ENCODE measurements at places on chromosomes 7 and 10.
A peak's percentile ranks its signal among the peaks of the same experiment; 100 is the strongest.

GRCh38 chr10:92530421-92530820 is 43.5 kb downstream of the IDE start:
- DNase-seq: no peak

DNA sequence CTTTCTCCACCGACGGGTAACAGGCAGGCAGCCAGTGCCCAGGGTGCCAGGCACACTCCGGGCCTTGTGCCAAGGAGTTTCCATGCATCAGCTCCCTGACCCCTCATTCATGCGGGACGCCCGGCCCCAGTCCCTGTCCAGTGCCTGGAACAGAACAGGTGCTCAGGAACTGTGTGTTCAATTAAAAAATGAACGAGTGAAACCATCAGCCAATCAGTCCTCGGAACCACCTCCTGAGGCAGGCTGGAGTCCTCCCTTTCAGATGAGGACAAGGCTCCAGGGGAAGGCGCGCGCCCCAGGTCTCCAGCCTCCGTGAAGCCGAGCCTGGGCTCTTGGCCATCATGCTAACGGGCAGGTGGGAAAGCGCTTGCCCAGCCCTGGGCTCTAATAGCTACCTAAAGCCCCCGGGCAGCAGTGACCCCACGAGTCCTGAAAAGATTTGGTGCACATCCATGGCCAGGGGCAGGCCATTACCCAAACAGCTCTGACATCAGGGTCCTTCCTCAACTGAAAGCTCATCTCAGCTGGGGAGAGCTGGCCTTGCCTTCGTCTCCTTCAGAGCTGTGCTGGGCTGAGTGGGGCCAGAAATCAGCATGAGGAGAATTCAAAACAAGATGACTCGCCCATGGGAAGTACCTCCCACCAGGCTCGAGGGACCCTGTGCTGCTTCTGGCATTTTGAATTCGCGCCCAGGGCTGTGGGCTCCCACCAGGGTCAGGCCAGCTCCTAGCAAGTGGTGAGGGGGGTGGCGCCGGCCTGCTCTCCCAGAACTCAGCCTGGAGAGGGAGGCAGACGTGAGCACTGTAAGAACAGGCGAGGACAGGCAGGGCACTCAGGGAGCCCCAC is 200.5 kb downstream of the MAD1L1 start:
- DNase-seq: no peak

DNA sequence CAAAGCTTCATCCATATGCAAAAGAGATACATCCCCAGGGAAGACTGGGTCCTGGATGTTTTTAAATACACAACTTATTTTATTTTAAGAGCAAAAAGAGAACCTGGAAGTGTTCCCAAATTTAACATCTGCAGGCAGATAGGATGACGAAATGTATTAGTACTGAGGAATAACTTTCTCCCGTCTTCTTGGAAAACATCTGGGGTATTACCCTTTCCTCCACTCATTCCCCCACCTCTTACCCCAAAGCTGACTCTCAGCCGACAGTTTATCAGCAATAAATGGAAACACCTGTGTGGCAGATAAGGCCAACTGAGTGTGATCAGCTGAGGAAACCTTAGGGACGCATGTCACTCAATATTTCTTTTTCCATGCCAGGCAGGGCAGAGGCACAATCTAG is 435.6 kb upstream of the NPVF start:
- DNase-seq: no peak

- no peak for DNase-seq
Observed at GRCh38 chr7:143362131-143363015, at the start of gene FAM131B. Gene FAM131B, minus strand, starts transcription at chr7:143362713. Its CDS starts 110 bp downstream, at chr7:143362603.

- no peak for DNase-seq
Observed at GRCh38 chr10:51668336-51668689, 31.1 kb downstream of the CSTF2T start.

GRCh38 chr10:133511907-133512528 is 15.1 kb upstream of the CYP2E1 start:
- no peak for DNase-seq

DNA sequence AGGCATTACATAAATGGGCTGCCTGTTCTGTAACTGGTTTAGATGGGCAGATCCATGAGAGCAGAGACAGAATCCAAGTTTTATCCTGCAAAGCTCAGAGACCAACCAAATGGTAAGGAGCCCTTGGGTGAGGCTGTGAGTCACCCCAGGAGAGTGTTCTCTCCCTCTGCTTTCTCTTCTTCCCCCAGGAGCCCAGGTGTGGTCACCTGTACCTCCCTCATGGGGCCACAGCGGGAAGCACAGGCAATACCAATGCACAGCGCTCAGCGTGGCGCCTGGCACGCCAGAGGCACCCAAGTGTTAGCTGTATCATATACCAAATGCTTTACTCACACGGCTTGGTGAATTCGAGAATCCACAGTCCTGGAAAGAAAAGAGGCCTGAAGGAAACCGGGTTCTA is 39.4 kb downstream of the CTBP2 start:
- DNase-seq: peak; percentile 92

DNA sequence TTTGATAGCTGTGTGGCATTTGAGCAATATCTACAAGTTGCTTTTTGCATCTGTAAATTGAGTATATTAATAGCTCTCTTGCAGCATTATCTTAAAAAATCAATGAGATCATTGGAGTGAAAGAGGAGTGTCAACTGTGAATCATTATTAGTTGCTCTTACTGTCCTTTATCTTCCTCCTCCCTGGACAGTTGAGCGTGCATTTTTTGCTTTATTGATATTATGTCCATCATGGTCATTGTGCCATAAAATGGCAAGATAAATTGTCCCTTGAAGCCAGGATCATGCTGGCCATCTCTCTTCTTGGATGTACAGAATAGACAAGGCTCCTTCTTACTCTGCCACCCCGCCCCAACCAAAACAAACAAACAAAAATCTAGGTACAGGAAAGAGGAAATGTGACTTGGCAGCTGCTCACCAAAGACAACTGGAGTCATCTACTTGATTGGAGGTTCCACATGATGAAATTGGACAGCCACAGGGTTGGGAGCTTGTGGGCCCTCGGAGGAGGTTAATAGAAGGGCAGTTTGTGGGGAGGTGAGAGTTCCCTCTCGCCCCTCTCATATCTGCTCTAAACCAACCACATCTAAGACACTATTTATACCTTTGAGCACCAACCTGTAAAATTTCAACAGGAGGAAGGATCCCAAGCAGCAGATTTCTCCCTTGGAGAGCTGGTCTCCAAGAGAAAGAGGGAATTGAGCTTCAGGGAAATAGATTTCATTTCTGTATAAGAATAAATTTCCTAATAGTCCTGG is 252.7 kb downstream of the SKIDA1 start:
- DNase-seq: peak; percentile 13

- DNase-seq: no peak
Observed at GRCh38 chr10:6128591-6129251, 39.9 kb downstream of the RBM17 start.

DNA sequence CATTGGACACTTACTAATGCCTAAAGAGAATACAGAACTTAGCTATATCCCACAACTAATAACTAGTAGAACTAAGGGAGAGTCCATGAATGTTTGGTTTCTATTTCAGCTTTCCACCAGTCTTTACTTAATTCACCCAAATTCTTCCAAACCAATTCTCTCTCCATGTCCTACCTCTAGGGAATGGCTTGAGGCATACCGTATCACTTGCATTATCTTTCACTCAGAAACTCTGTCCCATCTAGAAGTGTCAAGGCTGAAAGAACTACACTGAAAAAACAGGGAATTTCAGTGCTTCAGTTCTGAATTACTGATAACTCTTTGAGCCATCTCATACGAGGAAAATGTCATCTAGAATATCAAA is 758 bp downstream of the TMEM168 start:
- DNase-seq: no peak

DNA sequence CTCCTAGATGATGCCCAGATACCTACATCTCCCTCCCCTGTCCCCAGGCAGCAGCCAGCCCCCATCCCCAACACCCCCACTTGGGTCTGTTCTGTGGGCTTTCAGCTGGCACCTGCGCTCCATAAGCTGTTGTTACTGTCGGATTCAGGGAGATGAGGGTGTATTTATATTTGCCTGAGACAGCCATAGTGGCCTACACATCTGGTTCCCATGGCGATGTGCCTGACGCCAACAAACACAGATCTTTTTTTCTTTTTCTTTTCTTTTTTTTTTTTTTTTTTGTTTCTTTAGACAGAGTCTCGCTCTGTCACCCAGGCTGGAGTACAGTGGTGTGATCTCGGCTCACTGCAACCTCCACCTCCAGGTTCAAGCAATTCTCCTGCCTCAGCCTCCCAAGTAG is 73.1 kb downstream of the CLIP2 start:
- DNase-seq: no peak

DNA sequence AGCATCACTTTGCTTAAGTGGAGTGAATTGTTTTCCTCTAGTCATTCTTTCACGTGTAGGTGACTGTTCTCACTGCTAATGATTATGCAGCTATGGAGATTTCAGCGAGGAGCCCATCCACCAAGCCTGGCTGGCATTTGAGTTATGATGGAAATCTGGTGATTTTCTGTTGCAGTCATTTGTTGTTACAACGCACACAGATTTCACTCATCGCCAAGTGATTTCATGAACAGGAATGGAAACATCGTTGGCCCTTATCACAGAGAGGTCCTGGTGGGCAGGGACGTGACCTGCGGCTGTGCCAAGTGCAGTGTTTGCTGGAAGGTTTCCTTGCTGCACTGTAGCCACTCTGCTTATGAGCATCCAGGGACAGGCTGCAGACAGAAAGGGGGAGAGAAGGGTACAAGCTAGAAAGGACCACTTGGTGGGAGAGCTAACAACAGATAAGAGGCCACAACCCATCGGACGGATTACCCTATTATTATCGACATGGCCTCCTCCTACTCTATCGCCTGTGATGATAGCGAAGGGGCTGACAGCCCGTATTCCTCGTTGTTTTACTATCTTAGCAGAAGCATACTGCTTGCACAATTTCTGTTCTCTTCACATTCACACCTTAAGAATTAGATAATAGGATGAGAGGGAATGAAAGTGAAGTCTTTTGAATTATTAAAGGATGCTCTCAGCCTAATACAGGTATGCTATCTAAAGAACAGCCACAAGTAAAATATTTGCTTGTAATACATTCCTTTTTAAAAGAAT is 99.0 kb upstream of the PITRM1 start:
- no peak for DNase-seq
